AML-193 (cell line): ENCODE measurements at places on chromosomes 11 and 22.

DNA sequence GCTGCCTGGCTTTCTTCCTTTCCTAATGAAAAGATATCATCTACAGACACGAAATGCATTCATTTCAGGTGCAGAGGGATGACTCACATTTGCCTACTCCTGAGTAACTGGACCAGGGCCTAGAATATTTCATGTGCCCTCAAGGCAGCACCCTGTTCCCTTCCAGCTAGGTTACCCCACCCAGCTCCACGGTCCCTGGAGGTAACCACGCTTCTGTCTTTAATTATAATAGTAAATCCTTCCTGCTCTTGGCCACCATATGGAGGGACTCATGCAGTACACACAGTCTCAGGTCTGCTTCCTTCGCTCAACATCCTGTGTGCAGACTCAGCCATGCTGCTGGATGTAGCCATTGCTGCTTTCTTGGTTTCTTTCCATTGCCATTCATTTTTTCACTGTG, 22.3 kb downstream of the DHCR7 start:
- DNase-seq = no peak

GRCh38 chr11:15055620-15056356, 17.6 kb upstream of the CALCB start:
- no peak for DNase-seq

DNA sequence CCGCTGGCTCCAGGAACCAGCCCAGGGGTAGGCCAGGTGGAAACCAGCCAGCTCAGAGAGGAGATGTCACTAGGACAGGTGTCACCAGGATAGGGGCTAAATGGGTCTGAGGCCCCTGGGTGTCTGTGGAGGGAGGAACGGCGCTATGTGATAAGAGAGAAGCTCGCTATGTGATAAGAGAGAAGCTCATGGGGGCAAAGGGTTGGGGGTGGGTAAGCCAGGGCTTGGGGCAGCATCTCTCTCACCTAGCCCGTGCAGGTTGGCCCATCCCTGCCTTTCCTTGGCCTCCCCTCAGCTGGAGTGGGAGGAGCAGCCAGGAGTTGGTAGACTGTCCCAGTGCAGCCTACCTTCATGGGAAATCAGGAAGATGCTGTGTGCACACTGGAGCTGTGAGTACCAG, 26.5 kb upstream of the SUSD2 start:
- DNase-seq = no peak

GRCh38 chr22:44445307-44445680, 52.7 kb downstream of the RTL6 start:
- no peak for DNase-seq

DNA sequence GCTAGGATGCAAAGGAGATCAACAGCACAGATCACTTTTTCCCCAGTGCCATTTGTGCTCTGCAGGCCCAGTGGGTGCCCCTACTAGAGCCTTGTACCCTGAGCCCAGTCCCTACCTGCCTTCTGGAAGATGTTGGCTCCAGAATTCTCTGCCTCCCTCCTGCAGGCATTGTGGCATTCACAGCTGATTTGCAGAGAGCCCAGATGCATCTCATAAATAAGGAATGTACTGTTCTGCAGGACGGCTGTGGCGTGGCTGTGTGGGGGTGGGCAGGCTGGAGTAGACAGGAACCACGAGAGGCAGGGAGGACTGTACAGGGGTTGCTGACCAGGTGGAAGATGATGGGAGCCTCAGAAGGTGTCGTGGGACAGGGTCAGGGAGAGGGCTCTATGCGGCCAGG, 11.2 kb upstream of the MIAT start:
- no peak for DNase-seq
